ENCODE measurements at places on chromosomes 2 and 18. TPM values are rescaled to one million over a fixed set of nuclear protein-coding genes. Genes with fewer than 3 reads are reported as not detected.

Gene PJVK
- total RNA-seq, result 5.0 TPM

Gene GPBAR1
- total RNA-seq, result 1.2 TPM

Gene CFAP65
- total RNA-seq, result not detected

Gene ALPP
- total RNA-seq, result not detected

Gene CYP26B1
- total RNA-seq, result 5.0 TPM

Gene TMEM178A
- 0.69 TPM for total RNA-seq

Gene TMEFF2
- total RNA-seq, result 0.19 TPM

Gene TFPI
- 109 TPM for total RNA-seq

Gene VIT
- total RNA-seq, result 16.2 TPM

Gene IL37
- total RNA-seq, result not detected

Gene CNPPD1
- 46.7 TPM for total RNA-seq

Gene FSHR
- not detected for total RNA-seq

Gene CABLES1
- total RNA-seq, result 10.8 TPM

Gene REEP1
- total RNA-seq, result 48.4 TPM

Gene NYAP2
- not detected for total RNA-seq

Gene EPB41L3
- total RNA-seq, result 82.9 TPM

Gene SERPINB4
- total RNA-seq, result not detected

Gene LAMA3
- total RNA-seq, result 48.4 TPM

Gene GREB1L
- 3.3 TPM for total RNA-seq

Gene PLGLB2
- 1.0 TPM for total RNA-seq

Gene ZNF532
- 83.6 TPM for total RNA-seq

Gene IL18RAP
- total RNA-seq, result 4.1 TPM

Gene SMYD1
- total RNA-seq, result not detected

Gene RFX8
- 0.38 TPM for total RNA-seq

Gene PRSS56
- total RNA-seq, result not detected

Gene RUFY4
- not detected for total RNA-seq

Gene DSG4
- total RNA-seq, result not detected

Gene NTSR2
- total RNA-seq, result not detected

Gene PAX8
- total RNA-seq, result 0.19 TPM

Gene SIX3
- not detected for total RNA-seq

Gene TLX2
- not detected for total RNA-seq

Gene CRYGD
- total RNA-seq, result not detected

Gene PIKFYVE
- total RNA-seq, result 25.4 TPM

Gene MAPK4
- 8.7 TPM for total RNA-seq

Gene PAX3
- total RNA-seq, result 0.37 TPM

Gene GBX2
- total RNA-seq, result not detected

Gene OR6B2
- not detected for total RNA-seq

Gene ATP8B1
- 27.7 TPM for total RNA-seq

Gene SSB
- 70.6 TPM for total RNA-seq

Gene CCDC68
- 4.7 TPM for total RNA-seq

Gene EN1
- total RNA-seq, result 2.4 TPM

Gene CYRIA
- 23.5 TPM for total RNA-seq

Gene UGT1A5
- not detected for total RNA-seq

Gene ASPRV1
- 1.00 TPM for total RNA-seq

Gene NT5DC4
- total RNA-seq, result not detected

Gene MAL
- 1.6 TPM for total RNA-seq
